Ammon's horn (tissue), 1 donor: ENCODE measurements at places on chromosomes 7 and 10.

GRCh38 chr7:130409067-130409711, 28.9 kb downstream of the CPA1 start:
- no peak for DNase-seq

GRCh38 chr7:70241536-70242175, 643.4 kb downstream of the AUTS2 start:
- no peak for DNase-seq

DNA sequence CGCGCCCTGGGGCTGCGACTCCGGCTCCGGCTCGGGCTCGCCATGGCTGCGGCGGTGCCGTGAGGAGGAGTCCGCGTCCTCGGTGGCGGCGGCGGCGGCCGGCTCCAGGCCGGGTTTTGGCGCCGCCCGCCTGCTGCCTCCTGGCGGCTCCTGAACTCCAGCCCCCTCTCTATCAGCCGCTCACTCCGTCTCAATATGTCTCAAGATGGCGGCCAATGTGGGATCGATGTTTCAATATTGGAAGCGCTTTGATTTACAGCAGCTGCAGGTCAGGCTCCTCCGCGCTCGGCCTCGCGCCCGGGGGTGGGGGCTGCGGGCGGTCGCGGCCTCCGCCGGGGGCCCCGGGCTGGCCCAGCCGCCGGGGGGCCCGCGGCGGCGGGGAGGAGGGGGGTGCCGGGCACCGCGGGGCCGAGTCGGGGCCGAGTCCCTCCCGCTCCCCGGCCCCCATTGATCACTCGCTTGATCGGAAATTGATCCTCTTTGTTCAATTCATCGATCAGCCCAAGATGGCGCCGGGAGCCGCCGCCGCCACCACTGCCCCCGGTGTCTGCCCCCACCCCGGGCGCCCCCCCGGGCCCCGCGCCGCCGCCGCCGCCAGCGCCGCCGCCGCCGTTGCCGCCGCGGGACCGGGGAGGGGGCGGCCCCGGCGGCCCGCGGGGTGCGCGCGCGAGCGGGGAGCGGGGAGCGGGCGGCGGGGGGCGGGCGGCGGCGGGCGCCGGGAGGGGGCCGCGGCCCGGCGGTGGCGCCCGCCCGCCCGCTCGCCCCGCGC, 1.4 kb upstream of the CUX1 start:
- peak; percentile 74 for DNase-seq

DNA sequence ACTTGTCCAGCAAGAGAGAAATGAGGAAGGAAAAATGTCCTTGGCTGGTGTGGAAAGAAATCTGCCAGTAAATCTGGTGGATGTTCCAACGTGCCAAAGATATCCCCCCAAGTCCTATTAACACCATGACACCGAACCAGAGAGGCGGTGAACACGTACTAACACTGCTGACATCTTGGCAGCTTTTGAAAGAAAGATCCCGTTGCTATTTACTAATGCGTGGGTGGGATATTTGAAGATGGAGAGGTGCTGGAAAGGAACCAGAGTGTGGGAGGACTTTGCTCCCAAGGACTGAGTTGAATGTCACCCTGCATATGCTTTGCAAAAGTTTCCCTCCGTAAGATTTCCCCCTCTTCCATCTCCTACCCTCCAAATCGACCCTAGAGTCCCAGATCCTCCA, 7.9 kb downstream of the CCDC3 start:
- no peak for DNase-seq

GRCh38 chr7:113891031-113891350, 27.8 kb downstream of the PPP1R3A start:
- DNase-seq: no peak

DNA sequence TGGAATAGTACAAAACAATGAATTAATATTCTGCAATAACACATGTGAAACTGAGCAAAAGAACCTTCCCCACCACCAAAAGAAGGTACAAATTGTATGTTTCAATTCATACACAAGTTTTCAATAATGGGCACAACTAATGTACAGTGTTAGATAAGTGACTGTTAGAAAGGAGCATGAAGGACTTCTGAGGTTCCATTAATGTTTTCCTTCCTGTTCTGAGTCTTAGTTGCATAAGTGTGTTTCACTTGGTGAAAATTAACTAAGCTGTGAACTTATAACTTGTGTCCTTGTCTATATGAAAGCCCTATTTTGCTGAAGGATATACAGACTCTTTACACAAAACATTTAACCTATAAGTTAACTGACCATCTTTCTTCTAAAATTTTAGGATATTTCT, 8.2 kb downstream of the GSAP start:
- DNase-seq: no peak

DNA sequence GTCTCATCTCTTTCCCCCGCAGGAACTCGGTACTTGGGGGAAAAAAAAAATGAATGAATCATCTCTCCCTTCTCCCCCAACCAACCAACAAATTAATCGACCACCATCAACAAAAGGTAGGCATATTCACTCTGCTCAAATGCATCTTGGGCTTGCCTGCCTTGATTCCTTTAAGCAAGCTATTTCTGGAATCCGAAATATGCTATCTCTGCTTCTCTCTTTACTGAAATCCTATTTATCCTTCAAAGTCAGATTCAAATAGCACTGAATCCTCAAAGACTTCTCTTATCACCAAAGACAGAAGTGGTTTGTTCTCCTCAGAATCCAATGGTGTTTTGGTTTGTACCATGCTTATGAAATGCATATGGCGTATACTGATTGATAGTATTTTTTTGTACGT, 49.6 kb upstream of the TPK1 start:
- no peak for DNase-seq

GRCh38 chr10:14486777-14487487, 156.2 kb upstream of the FRMD4A start:
- DNase-seq: no peak

DNA sequence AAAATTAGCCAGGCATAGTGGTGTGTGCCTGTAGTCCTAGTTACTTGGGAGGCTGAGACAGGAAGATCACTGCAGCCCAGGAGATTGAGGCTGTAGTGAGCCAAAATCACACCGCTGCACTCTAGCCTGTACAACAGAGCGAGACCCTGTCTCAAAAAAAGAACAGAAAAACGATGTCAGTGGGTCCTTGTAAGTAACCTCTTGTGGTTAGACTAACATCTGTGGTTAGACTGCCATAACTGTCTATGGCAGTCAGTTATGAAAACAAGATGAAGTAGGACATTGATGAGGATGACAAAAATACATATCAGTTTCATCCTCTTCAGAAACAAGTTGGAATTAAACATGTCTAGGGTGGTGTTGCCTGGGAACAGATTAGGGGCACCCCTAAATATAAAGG, 53.3 kb downstream of the AKAP9 start:
- no peak for DNase-seq

- DNase-seq: no peak
Observed at GRCh38 chr10:118470470-118470869, 125.0 kb downstream of the PRLHR start.

- DNase-seq: no peak
Observed at GRCh38 chr10:25661632-25662031, 272.4 kb upstream of the MYO3A start.

- peak; percentile 80 for DNase-seq
Observed at GRCh38 chr10:77631241-77631640, 6.4 kb downstream of the KCNMA1 start.

DNA sequence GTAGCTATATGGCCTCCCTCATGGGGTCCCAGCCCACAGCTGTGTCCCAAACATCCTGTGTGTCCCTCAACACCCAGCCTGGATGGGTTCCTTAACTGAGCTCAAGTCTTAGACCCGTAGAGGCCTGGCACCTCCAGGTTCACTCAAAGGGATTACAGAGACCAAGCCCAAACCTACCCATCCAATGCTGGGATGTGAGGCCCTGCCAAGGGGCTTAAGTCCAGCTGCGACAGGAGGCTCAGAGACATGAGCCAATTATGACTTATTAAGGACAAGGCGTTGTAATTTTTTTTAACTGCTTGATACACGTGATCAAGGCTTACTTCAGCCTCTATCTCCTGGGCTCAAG, 105.6 kb upstream of the RET start:
- no peak for DNase-seq

DNA sequence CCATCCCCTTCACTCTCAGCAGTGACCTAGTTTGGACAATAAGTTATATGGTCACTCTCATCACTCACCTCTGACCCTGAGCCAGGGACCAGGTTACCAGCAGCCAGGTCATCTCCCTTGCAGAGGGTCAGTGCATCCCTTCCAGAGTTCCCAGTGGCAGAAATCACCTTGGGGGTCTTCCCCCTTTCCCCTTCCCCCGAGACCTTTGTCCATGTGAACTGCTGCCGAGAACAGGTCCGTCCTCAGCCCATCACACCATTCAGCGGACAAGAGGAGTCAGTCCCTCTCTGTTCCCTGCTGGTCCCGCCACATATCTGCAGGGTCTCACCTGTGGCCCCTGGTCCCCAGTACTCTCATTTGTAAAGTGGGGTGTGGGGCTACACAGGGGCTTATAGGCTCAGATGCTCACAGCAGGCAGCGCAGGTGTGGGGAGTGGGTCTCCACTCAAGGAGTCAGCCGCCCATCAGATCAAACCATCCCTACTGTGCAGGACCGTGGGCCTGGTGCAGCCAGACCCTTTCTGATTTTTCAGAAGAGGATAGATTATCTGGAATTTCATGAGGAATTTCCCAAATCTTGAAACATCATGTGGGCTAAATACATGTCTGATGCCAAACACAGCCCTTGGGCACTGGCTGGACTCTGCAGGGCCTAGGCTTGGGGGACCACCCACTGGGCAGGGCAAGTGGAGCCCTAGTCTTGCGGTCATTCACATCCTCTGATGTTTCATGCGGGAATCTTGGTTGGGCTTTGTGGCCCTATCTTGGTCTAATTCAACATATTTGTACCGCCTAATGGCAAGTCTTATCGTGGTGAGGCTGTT, 6.5 kb downstream of the DEPP1 start:
- DNase-seq: no peak

DNA sequence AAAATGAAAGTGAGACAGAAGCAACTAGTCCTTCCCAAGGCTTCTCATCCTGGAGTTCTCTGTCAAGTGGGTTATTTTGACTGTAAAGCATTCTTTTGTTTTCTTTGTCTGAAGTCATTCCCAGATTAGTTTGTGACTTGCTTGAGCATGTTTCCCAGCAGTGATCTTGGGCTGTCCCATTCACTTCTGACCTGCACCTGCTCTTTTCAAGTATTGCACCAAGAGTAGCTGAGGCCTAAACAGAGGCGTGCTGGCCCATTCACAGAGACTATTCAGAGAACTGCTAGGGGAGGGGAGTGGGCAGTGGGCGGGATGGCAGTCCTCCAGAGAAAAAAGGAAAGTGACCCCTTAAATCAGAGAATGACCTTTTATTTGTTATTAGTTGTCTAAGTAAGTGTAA, 61.3 kb downstream of the CACNA2D1 start:
- DNase-seq: no peak

DNA sequence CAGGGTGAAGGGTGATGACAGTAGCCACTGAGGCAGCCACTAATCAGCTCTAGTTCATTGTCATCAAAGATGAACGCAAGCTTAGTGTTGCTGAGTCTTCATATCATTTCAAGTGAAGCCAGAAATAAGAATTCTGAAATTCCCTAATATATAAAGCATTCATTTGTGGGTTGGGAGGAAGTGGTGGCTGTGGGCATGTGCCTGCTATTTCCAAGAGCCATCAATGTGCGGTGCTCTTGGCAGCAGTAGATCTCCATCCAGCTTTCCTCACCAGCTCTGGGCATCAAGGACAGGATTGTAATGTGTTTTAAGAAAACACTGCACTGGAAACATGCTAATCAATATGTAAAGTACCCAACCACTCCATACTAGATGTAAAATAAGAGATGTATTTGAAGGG, 202.5 kb upstream of the AHR start:
- DNase-seq: peak; percentile 12

- DNase-seq: no peak
Observed at GRCh38 chr10:125120053-125120710, 40.2 kb downstream of the CTBP2 start.

GRCh38 chr7:121397822-121398221, 1.7 kb upstream of the FAM3C start:
- DNase-seq: no peak

DNA sequence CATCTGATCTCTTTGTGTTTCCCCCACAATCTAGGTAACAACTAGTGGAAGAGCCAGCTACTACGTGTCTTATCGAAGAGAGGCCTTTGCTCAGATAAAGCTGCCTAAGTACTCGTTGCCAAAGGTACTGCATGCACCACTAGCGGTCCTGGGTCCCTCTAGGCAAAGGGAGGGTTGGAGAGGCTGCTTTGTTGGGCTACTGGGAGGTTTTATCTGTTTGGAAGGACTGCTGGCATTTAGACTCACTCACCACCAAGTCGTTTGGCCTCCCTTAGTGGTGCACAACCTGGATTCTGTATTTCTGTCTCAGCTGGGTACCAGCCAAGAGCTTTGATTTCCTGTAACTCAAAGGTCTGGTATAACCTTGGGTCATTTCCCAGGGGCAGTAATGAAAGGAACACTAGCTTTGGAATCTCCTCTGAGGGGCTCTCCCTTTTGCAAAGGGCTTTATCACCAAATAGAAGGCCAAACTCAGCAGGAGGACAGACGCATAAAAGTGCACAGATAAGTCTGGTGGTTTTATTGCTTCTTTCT, 498.3 kb downstream of the SORCS3 start:
- no peak for DNase-seq

DNA sequence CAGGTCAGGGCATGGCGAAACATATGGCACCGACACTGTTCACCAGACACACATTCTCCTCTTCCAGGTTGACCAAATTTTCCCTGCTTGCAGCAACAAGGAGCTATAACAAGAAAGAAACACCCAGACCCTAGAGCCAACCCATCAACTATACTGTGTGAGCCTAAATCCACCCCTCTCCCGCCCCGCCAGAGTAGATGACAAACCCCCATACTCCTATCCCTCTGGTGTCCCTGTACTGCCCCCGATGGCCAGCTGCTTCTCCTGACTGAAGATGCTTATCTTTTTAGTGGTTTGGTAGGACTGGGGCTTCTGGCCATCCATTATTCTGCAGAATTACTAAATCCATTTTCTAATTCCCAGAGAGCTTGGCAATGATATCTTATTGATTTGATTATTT, 70.1 kb upstream of the EEPD1 start:
- DNase-seq: no peak

DNA sequence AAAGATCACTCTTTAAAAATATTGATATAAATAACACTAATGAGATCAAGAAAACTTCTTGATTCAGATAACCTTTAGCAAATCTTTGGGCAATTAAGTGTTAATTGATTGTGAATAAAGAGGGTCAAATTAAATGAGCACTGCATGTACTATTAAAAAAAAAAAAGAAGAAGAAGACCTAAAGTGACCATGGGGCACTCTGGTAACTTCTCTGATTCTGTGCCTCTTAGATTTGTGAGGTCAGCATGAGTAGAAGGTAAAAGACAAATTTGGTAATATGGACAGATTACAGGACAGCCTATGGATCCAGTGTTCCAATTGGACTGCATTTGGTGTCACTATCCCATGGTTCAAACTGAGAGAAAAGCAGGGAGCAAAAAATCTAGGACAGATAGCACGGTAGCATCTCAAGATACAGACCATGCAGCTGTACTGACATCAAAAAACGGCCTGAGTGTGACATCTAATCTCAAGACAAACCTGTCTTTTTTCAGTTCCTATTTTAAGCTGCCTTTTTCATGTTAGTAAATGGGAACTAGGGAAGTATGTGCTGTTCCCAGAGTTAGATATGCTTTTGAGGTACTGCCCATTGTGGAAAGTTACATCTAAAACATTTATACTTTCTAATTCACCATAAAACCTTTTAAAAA, 128.0 kb downstream of the KCND2 start:
- DNase-seq: no peak
